ENCODE measurements at places on chromosomes 3 and 15.

GRCh38 chr15:44710236-44711095 lies 657 bp downstream of the PATL2 start:
- no peak for DNase-seq

DNA sequence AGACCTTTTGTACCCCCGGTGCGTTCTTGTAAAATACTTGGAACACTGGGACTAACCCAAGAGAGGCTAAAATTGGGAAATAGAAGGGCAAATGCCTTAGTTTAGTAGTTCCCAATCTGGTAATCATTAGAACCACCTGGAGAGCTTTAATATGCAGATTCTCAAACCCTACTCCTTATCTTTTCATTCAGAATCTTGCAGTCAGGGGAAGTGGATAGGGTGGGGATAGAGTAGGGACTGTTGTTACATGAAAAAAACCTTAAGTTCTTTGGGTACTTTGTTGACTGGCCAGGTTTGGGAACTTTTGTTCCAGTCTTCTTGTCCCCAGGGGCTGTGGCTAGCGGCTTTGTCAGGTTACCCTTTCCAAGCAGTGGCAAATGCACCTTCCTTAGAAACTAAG lies 15.9 kb downstream of the MAPKBP1 start:
- no peak for DNase-seq

GRCh38 chr15:75208501-75209288 lies 7.0 kb downstream of the C15orf39 start:
- DNase-seq: no peak

GRCh38 chr3:11095932-11096265 lies 58.4 kb upstream of the HRH1 start:
- DNase-seq: no peak

DNA sequence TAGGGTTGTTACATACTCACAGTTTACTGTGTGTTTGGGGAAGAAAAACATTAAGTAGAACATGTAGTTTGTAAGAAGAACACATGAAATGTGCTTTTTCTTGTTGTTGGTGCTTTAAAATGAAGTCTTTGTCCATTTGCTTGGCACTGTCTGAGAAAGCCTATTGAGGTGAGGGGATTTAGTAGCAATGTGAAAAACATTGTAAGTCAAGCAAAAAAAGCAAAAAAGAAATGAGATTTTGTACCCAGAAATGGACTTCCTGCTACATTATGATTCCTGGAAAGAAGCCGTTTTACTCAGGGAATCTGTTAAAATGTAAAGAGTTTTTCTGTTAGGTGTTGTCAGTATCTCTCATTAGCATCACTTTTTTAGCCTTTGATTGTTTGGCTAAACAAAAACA lies 59.9 kb downstream of the KAT2B start:
- DNase-seq: no peak

DNA sequence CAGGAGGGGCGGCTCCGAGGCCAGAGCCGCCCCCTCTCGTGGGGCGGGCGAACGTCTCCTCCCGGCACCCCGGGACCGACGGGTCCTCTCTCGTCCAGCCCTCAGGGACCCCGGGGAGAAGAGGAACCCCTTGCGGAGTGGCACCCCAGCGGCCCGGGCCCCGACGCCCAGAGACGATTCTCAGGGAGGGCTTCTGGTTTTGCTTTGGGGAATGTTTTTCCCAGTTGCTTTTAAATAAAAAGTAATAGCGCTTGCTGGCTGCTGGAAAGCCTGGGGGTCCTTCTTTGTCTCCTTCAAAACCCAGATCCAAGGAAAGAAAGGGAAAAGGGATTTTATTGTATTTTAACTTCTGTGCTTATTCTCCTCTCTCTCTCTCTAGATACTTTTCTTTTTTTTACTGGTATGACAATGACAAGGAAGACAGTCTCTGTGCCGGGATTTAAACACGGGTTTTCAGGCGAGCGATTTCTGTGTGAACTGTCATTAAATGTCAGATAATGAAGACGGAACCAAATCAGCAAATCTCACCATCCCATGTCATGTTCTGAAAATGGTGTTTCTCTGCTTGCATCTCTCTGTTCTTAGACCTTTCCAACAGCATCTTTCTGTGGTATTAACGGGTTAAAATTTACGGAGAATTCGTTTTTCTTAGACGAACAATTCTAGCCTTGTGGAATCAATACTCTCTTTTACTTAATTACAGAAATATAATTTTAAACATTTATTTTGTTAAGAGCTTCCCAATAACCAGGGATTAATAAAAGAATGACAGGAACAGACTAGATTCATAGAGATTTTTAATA lies 530 bp upstream of the PCOLCE2 start:
- no peak for DNase-seq

DNA sequence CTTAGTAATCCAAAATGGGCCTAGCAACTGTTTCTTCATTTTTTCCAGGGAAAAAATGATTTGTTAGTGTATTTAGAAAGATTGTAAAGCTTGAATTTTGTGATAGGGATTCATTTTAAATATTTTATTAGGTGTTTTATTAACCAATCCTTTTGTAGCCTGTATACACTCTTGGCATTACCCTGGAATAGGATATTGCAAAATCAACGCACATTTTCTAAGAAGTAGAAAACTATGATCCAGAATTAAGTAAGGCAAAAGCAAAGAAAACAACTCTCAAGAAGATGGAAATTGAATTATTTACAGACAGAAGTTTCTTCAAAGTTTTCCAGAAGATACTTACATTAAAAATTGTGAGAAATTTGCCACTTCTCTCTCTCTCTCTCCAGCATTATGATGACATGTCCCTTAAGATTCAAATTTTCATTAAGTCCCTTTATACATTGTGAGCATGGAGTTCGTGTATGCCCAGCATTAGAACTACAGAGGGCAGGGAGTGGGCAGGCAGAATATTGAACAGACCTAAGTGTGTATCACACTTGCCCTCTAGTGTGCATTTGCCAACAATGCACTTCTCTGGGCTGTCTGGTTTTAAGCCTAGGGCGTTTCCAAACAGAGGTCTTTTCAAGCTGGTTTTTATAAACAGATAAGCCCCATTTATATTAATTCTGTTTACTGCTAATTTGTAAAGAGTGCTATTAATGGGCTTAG lies 28.5 kb upstream of the CMSS1 start:
- DNase-seq: no peak

DNA sequence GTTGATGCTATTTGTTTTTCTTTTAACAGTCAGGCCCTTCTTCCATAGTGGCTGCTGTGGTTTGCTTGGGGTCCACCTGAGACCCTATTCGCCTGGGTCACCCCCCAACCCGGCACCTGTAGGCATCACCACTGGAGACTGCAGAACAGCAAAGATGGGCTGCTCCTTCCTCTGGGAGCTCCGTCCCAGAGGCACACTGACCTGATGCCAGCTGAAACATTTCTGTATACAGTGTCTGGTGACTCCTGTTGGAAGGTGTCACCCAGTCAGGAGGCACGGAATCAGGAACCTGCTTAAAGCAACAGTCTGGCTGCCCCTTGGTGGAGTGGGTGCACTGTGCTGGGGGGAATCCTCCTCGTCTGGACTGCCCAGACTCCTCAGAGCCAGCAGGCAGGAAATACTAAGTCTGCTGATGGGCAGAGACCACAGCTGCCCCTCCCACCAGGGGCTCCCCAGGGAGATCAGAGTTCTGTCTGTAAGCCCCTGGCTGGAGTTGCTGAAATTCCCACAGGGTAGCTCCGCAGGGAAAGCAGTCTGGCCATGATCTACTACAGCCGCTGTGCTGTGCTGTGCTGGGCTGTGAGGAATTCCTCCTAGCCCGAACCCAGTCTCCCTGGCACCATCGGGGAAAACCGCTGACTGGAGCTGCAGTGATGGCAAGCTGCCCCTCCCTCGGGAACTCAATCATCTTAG lies 248.2 kb downstream of the TBC1D5 start:
- DNase-seq: no peak

GRCh38 chr15:90482124-90483011 lies 47.4 kb upstream of the CRTC3 start:
- DNase-seq: peak; percentile 19

DNA sequence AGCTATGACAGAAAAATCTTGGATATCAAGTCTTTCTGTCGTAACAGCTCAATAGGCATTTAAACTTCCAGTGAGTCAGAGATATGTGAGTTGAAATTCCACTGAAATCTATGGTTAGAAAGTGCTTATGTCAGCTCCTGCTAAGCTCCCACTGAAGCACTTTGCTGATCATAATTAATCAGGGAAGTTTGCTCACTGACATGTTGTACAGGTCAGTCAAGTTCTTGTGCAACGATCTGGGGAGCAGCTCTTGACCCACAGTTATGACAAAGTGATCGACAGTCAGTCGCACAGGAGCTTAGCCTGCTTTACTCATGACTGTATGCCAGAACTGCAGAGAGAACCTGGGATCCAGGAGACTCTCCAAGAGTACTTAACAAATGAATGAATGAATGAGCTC lies 453.5 kb downstream of the SOX2 start:
- DNase-seq: no peak

GRCh38 chr3:106029954-106030626 lies 161.3 kb upstream of the CBLB start:
- DNase-seq: no peak

GRCh38 chr15:37764733-37765191 lies 169.7 kb upstream of the TMCO5A start:
- DNase-seq: no peak

GRCh38 chr3:44098656-44099415 lies 142.8 kb upstream of the TOPAZ1 start:
- DNase-seq: no peak

DNA sequence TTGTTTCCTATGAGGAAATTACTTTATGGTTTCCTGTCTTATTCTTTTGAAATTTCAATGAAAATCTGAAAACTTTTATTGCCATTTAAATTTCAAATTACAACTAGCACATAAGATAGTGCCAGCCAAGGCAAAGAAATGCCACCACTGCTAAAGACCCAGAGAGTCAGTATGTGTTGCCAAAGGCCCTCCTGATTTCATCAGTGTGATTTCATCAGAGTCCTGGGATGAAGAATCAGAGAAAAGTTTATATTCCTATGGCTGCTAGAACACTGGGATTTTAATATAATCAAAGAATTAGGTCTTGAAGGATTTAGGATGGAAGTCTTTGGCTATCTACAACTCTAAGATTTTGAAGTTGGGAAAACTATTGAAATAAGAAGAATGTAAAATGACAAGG lies 434.2 kb upstream of the CCDC54 start:
- no peak for DNase-seq

- no peak for DNase-seq
Observed at GRCh38 chr3:83093222-83093572, 1331.8 kb upstream of the GBE1 start.

- DNase-seq: no peak
Observed at GRCh38 chr3:159252772-159253384, 451.0 kb downstream of the MFSD1 start.

- DNase-seq: no peak
Observed at GRCh38 chr3:194584320-194584776, 48.9 kb downstream of the TMEM44 start.

GRCh38 chr3:192637803-192638202 lies 89.5 kb downstream of the FGF12 start:
- no peak for DNase-seq

DNA sequence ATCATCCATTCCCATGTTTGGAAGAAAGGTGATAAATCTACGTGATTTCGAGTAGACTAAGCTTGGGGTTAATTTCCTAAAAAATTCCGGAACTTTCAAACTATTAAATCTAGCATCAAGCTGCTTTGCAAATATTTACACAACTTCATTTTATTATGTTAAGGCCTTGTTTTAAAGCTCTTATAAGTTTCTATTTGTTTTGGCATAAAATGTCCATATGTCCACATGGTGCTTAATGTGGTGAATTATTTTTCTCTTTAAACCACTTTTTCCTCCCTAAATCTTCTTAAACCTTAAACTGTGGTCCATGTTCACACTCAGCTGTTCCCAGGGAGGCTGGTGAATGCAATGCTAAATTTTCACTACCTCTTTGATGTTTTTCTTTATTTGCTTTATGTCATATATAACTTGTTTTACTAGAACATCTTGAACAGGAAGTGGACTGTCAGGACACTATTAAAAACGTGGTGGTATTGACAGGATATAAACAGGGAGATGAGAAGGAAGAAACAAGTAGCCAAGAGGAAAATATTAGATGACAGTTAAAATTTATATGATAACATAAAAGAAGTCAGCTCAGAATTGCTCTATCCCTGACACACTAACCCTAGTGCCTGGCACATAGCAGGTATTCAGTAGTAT lies 72.5 kb upstream of the AGTR1 start:
- no peak for DNase-seq

- no peak for DNase-seq
Observed at GRCh38 chr3:143595456-143596077, 252.7 kb downstream of the SLC9A9 start.

- no peak for DNase-seq
Observed at GRCh38 chr15:32967521-32967920, 227.0 kb downstream of the FMN1 start.
